ENCODE measurements at places on chromosomes 2 and 18. TPM values are rescaled to one million over a fixed set of nuclear protein-coding genes. Genes with fewer than 3 reads are reported as not detected.

The OSBPL6 gene
- 6.1 TPM for polyA plus RNA-seq

The CYP27A1 gene
- 37.7 TPM for polyA plus RNA-seq

The CCBE1 gene
- polyA plus RNA-seq: 26.4 TPM

The FBLN7 gene
- polyA plus RNA-seq: 26.9 TPM

The CEP68 gene
- 28.3 TPM for polyA plus RNA-seq

The CCDC68 gene
- 8.9 TPM for polyA plus RNA-seq

The CAVIN2 gene
- polyA plus RNA-seq: 43.7 TPM
